ENCODE measurements at places on chromosomes 5 and 9.

GRCh38 chr5:133219296-133219695, 167.5 kb downstream of the HSPA4 start:
- no peak for DNase-seq

DNA sequence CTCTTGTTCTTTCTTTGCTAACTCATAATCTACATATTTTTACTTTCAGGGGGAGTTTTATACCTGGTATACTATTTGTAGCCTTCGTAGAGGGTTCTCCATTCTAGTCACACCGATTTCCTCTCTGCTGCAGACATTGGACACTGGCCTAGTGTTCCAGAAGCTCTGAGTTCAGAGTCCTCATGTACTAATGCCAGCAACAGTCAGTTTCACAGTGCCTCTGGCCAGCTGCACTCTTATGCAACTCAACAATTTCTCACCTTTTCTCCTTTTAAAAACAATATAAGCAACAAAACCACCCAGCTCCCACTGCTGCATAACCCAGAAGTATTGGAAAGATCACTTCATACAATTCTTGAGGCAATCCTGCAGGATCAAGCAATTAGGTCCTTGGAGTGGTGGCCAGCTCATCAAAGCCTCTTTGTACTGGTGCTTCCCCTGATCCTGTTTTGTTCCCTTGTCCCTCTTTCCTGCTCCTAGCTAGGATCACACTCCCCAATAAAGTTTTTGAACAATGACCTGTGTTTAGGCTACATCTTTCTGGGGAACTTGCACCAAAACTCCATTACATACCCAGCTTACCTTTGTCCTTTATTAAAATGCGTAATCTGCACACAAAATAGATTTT, 98.1 kb upstream of the TUT7 start:
- DNase-seq: no peak

DNA sequence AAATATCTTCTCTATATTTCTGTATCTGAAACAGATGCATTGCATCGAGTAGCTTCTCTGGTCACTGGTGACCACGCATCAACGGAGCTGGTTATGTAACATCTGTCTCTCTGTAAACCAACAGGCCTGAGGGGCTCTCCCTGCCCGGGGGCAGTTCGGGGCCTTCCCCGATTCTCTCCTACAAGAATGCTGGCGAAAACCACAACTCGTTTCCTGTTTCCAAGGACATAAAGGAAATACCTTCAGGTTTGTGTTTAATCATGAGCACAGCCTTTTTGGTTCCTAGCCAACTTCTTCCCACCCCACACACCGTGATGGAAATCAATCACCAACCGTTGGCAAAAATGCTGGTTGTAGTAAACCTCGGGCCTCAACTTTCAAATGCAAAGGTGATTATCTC, 25.1 kb downstream of the GDNF start:
- DNase-seq: no peak

- no peak for DNase-seq
Observed at GRCh38 chr5:2158109-2158508, 275.4 kb upstream of the IRX4 start.

GRCh38 chr5:83636156-83636555, 84.5 kb downstream of the HAPLN1 start:
- no peak for DNase-seq

DNA sequence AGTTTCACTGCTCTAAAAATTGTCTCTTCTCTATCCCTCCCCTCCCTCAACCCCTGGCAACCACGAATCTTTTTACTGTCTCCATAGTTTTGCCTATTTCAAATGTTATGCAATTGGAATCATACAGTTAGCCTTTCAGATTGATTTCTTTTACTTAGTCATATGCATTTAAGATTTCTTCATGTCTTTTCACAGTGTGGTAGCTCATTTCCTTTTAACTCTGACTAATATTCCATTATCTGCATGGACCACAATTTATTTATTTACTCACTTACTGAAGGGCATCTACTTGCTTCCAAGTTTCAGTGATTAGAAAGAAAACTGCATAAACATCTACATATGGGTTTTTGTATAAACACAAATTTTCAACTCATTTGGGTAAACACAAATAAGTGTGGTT, 372.3 kb downstream of the CDH18 start:
- DNase-seq: no peak

- DNase-seq: no peak
Observed at GRCh38 chr9:92066168-92066567, 49.0 kb downstream of the SPTLC1 start.

DNA sequence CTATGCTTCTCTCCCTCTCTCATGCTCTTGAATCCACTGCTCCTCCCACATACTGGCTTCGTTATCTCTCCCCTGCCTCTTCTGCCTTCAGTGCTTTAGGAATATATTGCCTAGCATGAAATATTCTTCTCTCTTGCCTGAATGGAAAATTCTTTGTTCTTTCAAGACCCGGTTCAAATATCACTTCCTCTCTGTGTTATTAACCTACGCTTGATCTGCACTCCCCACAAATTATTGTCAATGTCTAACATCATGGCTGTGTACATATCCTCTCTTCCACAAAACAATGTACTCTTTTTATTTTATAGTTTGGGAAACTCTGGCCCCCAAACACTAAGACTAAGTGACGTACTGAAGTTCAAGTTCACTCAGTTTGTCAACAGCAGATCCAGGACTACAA, 211.0 kb downstream of the SEC61B start:
- DNase-seq: no peak

DNA sequence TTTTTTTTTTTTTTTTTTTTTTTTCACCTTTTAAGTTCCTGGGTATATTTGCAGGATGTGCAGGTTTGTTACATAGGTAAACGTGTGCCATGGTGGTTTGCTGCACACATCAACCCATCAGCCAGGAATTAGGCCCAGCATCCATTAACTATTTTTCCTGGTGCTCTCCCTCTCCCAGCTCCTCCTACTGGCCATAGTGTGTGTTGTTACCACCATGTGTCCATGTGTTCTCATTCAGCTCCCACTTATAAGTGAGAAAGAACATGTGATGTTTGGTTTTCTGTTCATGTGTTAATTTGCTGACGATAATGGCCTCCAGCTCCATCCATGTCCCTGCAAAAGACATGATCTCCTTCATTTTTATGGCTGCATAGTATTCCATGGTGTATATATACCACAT, 350.5 kb downstream of the MAN2A1 start:
- no peak for DNase-seq

- DNase-seq: no peak
Observed at GRCh38 chr5:77776554-77777206, 541 bp upstream of the TBCA start.

- DNase-seq: no peak
Observed at GRCh38 chr9:38227061-38227540, 158.1 kb upstream of the SHB start.

GRCh38 chr9:114096866-114097612, 2.1 kb downstream of the KIF12 start:
- DNase-seq: no peak

DNA sequence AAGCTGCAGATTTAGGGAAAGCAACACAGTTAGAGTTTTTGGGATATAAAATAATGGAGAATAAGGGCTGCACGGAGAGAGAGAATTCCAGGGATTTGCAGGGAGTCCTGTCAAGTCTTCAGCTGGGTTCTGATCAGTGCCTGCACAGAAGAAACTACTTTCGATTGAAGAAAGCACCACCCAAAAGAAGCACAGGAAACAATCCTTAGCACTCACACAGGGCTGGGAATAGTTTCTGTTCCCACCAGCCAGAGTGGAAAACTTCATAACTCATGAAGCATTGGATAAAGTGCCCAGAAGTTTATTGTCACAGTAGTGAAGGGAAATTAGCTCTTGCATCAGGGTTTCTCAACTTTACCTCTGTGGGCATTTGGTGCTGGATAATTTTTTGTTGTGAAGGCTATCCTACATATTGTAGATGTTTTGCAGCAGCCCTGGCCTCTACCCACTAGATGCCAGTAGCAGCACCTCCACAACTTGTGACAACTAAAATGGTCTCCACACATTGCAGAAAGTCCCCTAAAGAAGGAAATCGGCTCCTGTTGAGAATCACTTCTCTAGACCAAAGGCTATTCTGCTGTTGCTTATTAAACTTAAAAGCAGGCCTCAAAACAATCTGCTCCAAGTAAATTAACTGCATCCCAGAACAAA, 71.0 kb upstream of the FAM120A start:
- DNase-seq: no peak

DNA sequence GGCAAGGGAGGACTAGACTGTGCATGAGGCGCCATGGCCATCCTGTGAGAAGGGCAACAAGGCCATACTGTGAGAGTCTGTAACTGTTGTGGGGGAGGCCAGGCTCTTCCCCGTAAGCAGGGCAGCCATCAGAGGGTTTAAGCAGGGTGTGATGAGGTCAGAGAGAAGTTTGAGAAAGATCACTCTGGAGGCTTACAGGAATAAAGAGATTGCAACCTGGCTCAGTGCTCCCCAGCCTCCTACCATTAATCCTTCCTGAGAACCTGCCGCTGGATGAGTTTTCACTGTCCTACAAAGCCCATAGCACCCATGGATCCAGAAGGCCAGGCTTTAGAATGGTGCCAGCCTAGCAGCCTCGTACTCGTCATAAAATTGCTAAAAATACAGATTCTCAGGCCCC, 14.4 kb upstream of the TRMT10B start:
- DNase-seq: no peak

GRCh38 chr5:133228316-133228715, 176.5 kb downstream of the HSPA4 start:
- no peak for DNase-seq

DNA sequence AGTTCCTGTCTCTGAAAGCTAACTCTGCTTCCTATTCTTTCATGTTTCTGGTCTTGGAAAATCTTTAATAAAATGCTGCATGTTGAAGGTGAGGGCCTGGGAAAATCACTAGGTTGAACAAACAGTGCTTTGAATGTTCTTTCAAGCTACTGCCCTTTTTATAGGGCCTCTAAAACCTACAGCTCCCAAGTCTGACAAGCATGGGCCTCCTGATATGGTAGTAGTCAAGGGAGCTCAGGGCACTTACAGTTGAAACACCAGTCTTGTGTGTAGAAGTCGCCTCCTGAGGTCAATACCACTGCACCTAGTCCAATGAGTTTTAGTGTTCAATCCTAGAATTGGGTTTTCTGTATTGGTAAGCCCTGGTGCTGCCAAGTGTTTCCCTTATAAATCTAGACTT, 20.5 kb downstream of the VLDLR start:
- no peak for DNase-seq

GRCh38 chr5:131943916-131944315, 1.5 kb downstream of the MEIKIN start:
- no peak for DNase-seq

DNA sequence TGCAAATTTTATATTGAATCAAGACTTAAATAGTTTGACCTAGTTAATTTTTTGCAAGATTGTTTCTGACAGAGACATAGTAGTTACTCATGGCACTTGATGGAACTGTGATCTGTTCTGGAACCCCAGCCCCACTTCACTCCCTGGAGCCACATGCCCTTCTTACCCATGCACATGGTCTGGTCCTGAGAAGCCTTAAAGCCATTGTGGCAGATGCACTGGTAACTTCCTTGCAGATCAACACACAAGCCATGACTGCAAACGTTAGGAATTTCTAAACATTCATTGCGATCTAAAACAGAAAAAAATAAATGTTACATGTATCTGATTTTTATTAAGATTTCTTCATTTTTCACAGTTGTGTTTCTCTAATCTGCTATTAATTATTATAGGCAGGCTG, 221.2 kb downstream of the SLC12A2 start:
- DNase-seq: no peak

GRCh38 chr5:133694181-133694831, 82.0 kb upstream of the FSTL4 start:
- no peak for DNase-seq

- no peak for DNase-seq
Observed at GRCh38 chr5:139146809-139147482, 51.2 kb downstream of the SIL1 start.

GRCh38 chr5:10533226-10533625, 30.6 kb upstream of the ANKRD33B start:
- DNase-seq: no peak
